ENCODE measurements at places on chromosomes 16 and 17.

DNA sequence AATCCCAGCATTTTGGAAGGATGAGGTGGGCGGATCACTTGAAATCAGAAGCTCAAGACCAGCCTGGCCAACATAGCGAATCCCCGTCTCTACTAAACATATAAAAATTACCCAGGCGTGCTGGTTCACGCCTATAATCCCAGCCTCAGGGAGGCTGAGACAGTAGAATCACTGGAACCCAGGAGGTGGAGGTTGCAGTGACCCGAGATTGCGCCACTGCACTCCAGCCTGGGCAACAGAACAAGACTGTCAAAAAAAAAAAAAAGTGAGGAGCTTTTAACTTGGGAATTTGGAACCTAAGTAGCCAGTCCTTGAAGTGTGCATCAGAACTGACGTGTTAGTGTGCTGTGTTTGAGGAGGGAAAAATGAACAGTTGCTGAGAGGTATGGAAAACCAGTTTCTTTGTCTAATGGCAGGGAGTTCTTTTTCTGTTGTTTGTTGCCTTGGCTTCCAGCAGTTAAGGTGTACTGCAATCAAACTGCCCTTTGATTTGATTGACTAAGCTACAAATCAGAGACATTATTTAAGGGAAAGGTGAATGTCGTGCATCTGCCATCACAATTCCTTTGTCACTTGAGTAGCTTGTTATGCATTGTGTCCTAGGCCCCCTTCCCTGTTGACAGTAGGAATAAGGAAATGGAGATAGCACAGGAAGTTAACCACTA is 8.6 kb upstream of the DUSP14 start:
- no peak for DNase-seq

GRCh38 chr16:2019921-2020831 is 591 bp downstream of the NPW start:
- no peak for DNase-seq

GRCh38 chr16:79402356-79402755 is 198.2 kb downstream of the MAF start:
- DNase-seq: no peak

DNA sequence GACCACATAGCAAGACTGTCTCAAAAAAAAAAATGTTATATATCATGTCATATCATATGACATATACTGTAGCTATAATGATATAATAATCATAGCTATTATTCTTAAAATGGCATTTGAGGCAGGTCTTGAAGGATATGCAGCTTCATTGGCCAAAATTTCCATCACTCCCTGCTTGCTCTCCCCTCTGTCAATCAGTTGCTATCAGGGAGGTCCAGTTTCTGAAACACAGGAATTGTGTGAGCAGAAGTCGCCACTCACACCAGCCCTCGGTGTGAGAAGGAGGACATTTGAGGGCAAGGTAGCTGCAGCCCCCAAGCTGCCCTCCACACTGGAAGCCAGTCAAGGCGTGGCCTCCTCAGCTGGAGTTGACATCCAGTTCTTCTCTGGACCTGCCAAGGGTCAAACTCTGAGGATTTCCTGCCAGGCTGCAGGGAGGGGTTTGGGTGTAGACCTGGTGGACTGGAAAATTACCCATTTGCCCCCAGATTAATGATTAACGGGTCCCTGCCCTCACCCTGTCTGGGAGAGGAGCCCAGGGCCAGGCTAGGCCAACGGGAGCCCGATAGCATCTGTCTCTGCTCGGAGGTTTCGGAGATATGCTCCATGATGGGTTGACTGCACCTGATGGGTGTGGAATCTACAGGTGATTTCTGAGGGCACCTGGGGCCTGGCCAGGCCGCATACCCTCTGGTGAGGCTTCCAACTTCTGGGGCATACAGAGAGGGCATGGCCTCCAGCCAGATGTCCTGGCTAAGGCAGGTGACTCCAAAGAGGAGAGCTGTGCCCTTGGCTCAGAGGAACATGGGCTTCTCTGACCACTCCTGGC is 18.8 kb downstream of the WNT9B start:
- DNase-seq: no peak

DNA sequence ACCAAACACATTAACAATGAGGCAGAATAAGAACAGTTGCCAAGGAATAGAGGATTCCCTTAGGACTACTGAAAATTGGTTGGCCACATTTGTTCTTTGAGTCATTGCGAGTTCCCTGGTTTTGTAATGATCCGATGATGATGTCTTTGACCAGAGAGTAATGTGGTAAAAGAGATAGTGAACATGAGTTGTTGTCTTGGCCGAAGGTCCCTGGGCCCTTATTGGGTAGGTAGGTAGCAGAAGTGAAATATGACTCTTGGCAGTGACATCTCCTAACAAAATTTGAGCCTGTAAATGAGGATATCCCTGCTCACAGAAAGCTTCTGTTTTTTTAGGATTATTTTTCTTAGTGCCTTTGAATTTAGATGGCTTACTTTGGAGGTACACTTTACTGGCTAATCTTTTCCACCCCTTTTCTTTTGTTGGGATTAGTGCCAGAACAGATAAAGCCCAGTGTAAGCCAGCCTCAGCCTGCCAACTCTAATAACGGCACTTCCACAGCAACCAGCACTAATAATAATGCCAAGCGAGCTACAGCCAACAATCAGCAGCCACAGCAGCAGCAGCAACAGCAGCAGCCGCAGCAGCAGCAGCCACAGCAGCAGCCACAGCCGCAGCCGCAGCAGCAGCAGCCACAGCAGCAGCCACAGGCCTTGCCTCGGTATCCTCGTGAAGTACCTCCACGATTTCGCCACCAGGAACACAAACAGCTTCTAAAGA is 47.2 kb downstream of the TNRC6A start:
- DNase-seq: no peak

DNA sequence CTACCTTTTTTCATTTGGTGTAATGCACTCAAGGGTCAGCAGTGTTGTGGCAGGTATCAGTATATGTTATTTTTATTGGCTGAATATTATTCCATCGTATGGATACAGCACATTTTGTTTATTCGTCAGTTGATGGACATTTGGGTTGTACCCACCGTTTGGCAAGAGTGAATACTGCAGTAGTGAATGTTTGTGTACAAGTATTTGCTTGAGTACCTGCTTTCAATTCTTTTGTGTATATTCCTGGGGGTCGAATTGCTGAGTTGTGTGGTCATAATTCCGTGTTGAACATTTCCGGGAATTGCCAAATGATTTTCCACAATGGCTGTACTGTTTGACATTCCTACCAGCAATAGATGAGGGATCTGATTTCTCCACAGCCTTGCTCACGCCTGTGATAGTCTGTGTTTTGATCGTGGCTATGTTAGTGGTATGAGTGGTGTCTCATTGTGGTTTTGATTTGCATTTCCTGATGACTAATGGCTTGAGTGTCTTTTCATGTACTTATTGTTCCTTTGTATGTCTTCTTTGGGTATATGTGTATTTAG is 108.4 kb downstream of the OR1D5 start:
- DNase-seq: no peak

DNA sequence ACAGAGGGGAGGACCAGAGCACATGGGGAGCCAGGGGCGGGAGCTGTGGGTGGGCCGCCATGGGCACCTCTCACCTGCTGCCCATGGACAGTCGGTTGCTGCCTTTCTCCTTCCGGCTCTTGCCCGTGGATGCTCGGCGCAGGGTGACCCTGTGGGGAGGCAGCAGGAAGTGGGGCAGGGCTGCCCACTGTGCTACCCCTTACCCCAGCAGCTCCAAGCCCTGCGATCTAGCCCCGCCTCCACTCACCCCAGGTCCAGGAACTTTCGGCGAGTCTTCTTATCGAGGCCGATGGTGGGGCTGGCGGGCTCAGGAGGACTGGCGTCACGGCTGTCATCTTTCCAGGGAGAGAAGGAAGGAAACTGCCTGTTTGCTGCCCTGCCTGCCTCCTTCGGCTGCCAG is 14.2 kb downstream of the SAMD14 start:
- no peak for DNase-seq

DNA sequence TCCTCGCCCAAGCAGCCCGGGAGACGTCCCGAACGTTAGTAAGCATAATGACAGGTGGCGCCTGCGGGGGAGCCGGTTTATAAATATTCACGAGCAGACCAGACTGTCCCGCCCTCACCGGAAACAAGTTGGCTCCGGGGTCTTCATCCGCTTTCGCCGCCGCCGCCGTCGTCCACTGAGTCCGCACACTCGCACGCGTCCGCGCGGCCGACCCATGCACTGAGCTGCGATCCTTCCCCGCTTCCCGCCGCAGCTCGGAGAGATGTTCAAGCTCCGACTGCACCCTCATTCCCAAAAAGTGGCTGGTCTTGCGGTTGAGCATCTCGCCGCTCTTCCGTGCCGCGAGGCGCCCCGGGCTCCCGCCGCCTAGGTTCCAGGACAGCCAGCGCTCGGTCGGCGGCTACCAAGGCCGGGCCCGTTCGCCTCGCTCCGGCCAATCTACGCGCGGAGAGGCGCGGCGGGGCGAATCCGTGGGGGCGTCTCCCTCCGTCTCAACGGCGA is 385 bp downstream of the CFAP119 start:
- no peak for DNase-seq

DNA sequence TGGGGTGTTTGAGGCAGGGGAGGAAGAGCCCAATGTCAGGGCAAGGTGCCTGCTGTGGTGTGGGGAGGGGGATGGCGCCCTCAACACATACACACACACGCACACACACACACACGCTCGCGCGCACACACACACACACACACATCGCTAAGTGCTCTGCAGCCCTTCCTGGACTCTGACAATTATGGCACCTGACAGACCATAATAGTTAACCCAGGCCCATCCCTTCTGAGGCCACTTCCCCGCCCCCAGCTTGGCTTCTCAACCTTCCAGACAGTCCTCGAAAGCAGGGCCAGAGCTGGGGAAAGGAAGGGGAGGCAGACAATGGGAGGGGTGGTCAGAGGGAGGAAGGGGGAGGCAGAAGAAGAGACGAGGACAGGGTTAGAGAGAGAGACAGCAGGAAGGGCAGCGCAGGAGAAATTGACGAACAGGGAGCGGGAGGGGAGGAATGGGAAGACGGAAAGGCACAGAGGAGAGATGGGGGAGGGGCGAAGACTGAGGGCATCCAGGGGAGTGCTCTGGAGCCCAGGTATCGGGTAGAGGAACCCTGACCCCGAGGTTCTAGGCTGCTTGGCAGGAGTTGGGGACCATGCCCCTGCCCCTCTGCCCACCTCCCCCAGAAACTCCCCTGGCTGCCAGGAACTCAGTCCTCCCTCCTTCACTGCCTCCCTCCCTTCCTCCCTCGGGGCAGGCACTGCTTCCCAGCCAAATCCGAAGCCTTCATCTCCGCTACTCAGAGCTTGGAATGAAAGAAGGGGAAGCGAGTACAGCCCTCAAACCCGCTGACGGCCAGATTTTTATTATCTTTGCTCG is 4.0 kb downstream of the SRCIN1 start:
- DNase-seq: no peak

DNA sequence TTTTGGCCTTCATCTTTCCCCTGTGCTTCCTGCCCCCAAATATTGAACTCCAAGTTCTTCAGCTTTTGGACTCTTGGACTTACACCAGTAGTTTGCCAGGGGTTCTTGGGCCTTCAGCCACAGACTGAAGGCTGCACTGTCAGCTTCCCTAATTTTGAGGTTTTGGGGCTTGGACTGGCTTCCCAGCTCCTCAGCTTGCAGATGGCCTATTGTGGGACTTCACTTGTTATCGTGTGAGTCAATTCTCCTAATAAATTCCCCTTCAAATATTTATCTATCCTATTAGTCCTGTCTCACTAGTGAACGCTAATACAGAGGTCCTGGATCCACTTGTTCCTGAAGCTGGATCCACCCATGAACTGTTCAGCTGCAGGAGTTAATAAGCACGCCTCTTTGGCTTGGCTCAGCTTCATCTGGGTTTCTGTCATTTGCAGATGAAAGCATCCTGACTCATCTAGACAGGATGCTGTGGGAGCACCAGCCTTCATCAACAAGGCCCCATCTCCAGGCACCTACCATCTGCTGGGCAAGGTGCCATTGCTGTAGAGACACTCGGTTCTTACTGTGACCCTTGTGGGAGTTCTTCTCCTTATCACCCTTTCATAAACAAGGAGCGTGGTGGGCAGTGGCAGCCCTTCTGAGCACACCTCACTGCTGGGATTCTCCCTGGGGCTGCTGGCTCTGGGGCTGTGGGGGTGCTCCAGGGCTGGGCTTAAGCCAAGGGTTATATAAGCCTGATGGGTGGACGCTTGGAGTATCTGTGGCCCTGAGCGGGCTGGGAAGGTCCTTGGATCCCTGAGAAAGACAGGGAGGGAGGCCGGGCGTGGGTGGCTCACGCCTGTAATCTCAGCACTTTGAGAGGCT is 23.1 kb downstream of the LAT start:
- no peak for DNase-seq

DNA sequence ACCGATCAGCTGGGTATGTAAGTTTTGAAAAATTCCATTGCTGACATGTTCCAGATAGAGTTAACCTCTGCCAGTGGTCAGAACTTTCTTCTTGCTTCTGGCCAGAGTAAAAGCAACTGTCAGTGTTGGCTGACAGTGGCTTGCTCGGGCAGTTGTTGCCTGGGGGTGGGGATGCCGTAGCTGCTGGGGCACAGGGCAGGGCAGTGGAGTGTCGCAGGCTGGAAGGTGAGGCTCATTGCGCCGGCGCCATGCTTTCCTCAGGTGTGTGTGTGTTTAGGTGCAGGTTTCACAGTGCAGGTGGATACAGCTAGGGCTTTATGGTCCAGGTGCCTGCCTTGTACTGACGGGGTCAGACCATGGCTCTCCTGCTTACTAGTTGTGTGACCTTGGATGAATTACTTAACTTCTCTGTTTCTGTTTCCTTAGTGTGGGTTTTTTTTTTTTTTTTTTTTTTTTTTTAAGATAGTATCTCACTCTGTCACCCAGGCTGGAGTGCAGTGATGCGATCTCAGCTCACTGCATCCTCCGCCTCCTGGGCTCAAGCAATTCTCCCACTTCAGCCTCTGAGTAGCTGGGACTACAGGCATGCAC is 156.4 kb downstream of the SNX29 start:
- DNase-seq: no peak

DNA sequence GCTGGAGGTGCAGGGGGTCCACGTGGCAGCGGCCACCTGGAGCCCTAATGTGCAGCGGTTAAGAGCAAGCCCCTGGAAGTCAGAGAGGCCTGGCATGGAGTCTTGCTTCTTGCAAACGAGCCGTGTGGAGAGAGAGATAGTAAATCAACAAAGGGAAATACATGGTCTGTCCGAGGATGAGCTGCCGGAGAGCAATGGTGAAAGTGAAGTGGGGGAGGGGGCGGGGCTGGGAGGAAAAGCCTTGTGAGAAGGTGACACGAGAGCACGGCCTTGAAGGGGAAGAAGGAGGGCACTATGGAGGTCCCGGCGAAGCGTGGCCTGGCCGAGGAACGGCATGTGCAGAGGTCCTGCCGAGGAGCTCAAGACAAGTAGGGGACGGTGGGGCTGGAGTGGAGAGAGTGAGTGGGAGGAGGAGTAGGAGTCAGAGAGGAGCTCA is 6.0 kb upstream of the SERPINF1 start:
- DNase-seq: no peak

DNA sequence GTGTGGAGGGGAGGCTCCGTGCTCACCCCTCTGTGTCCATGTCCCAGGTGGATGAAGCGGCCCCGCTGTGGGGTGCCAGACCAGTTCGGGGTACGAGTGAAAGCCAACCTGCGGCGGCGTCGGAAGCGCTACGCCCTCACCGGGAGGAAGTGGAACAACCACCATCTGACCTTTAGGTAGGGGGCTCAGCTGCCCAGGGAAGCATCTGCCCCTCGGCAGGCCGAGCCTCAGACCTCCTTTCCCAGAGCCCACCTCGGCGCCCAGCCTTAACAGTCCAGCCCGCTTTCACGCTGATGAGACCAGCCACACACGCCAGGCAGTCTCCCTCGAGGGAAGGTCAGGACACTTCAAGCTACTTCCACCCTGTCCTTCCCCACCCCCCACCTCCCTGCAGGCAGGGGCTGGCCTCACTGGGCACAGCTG is 12.7 kb downstream of the MMP15 start:
- DNase-seq: no peak

GRCh38 chr16:11258553-11259492 is 2.8 kb upstream of the SOCS1 start:
- no peak for DNase-seq

GRCh38 chr16:88695218-88695617 is 8.9 kb upstream of the SNAI3 start:
- DNase-seq: no peak
